NAMALWA (cell line): ENCODE measurements at places on chromosomes 7 and 10.

- no peak for DNase-seq
These were observed 30.4 kb downstream of the PRPF18 start for GRCh38 chr10:13617116-13617515.

DNA sequence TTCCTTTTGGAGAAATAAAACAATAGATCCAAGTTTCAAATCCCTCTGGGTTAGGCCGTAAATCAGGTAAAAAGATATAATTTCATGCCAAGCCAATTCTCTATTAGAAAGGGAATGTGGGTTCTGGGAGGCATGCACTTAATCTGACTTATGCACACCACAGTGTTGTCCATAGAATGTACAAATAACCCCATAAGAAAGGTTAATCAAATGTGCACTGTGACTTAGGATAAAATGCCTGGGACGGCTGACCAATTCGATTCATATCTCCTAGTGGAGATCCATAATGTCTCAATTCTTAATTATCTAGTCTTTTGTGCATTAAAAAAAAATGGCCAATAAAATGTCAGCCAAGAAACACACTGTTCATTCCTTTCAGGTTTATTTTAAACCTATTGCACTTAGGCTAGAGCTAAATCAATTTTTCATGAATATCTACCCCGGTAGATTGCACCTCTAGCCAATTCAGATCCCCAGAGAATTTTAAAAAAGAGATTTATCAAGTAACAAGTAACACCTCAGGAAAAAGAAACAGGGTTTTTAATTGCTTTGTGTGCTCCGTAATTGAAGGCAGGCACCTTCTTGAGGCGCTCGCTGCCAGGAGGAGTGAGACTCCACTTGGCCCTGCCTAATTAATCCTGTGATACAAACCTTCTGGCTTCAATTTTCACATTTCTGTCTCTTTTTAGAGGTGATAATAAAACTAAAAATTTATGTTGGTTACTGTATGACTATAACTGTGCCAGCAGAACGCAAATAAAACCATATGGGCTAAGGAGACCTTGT is 265.1 kb downstream of the ETV1 start:
- DNase-seq = no peak

DNA sequence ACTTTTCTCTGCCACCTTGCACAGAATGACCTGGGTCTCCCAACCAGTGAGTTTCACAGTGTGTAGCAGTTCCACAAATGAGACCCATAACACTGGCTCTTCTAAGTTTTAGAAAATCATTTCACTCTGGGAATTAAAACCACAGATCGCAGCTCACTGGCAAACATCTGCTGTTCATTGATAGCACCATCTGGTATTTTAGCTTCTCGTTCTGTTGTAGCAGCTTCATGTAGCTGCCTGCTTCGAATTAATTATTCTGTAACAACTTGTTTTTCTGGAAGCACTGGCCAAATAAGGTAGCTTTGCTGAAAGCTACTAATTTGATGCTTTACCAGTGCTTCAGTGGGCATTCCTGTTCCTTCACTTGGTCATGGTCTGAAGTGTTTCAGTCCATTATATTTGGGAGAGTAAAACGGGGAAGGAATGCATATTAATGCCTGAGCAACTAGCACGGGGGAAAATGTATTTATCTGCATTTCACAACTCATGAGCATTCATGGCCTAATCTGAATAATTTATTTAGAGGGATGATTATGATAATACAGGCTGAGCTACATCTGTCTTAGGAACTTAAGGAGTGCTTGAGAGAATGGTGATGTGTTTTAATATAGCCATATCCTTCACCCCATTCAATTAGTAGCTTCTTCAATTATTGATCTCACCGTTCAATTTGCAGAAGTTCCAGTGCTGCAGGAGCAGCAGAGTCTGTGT is 447.4 kb downstream of the XPNPEP1 start:
- DNase-seq = no peak

DNA sequence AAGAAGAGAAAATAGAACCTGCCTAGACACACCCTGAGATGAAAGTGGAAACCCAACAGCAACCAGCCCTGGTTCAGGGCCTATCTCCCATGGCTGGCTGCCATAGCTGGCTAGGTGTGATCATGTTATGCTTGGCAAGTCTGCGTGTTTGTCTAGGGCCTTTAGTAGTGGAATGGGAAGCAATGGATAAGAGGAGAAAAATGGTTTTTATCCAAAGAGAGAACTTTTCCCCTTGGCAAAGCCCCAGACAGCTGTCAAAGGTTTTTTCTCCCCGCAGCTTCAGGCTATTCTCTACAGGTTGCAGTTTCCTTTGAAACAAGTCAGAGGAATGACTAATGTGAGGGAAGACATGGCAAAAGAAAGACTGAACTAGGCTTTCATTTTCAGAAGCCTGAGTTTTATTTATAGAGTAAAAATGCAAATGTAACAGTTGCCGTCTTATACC is 161.5 kb downstream of the SEMA3D start:
- DNase-seq = no peak
